ENCODE measurements at places on chromosomes 11 and 22.

DNA sequence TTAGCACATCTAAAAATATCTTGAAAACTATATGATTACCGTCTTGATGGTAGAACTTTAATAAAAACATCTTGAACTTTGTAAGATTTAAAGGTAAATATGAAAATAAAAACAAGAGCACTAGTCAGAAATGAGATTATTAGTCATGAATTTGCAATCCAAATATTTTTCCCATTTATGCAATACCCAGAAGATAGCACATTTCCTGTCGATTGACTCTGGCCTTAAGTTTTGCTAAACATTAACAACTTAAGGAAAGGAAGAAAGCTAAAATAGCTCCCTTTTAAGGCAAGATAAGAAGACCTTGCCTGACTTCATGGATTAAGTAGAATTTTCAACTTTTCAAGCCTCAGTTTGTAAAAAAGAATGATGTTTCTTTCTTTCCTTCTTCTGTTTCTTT, 1374.7 kb upstream of the RAG2 start:
- no peak for DNase-seq

DNA sequence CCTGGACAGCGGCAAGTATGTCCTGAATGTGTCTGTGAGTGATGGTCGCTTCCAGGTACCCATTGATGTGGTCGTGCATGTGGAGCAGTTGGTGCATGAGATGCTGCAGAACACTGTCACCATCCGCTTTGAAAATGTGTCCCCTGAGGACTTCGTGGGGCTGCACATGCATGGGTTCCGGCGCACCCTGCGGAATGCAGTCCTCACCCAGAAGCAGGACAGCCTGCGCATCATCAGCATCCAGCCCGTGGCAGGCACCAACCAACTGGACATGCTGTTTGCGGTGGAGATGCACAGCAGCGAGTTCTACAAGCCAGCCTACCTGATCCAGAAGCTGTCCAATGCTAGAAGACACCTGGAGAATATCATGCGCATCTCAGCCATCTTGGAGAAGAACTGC, 125.3 kb upstream of the MTNR1B start:
- DNase-seq, result no peak

DNA sequence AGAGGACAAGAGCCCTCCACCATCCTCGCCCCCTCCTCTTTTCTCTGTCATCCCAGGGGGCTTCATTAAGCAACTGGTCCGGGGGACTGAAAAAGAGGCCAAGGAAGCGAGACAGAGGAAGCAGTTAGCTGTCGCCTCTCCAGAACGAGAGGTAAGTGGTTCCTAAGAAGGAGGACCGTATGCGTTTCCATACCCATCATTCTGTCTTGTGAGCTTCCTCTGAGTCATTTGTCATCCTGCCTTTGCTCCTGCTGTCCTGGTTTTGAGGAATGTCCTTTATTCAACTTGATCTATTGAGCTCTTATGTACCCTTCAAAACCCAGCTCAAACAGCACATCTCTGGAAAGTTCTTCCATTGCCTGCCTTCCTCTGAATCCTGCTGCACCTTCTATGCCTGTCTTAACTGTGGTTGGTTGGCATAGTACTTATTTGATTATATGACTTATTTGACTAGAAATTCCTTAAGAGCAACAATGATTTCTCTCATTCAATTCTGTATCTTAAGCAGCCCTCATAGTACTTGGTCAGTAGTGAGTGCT, 21.3 kb downstream of the MYO18B start:
- DNase-seq, result no peak

GRCh38 chr11:134663506-134664313, 251.7 kb upstream of the B3GAT1 start:
- DNase-seq, result no peak

DNA sequence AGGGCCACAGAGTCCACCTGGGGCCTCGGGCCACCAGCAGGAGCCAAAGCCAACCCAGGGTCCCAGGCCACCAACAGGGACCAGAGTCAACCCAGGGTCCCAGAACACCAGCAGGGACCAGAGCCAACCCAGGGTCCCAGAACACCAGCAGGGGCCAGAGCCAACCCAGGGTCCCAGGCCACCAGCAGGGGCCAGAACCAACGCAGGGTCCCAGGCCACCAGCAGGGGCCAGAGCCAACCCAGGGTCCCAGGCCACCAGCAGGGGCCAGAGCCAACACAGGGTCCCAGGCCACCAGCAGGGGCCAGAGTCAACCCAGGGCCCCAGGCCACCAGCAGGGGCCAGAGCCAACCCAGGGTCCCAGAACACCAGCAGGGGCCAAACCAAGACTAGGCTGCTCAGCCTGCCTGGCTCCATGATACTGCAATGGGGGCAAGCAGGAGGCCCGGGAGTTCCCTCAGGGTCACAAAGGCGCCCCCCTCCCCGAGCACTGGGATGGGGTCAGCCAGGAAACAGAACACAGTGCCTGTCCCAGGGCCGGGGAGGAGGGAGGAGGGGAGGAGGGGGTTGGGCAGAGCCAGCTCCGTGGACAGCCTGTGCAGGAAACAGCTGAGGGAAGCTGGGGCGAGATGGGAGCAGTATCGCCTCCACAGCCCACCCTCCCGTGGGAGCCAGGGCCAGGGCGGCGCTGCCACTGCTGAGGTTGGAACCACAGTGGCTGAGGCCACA, 62.0 kb upstream of the PRR5 start:
- no peak for DNase-seq

DNA sequence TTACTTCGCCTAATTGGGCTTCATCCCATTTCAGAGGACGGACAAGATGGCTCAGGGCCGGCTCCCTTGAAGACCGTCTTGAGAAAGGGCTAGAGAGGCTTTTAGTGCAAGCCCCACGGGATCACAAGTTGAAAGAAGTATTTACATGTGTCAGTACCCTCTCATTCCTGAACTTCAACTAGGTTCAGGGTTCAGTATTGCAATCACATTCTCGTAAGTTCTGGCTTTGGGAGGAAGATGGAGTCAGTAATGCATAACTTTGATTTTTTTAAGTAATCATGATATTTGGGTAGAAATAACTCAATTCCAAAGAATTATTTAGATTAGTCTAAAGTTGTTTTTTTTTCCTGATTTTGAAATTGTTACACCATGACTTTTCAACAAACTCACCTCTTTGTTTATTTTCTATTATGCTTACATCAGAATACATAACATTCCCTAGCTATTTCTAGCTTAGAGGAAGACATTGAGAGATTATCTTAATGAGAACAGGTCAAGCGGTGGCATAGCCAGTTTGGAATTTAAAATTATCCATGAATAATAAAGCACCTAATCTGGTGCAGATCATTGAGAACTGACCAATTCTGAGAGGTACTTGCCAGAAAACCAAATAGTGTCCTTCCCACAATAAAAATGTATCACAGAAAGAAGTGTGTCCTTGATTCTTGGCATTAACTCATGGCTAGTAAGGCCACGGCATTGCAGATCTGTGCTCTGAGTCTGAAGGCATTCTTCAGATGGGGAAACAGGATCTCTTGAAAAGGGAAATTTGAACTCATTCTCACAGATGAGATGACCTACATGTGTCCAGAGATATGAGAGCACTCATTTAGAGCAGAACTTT, 92.1 kb upstream of the BLID start:
- DNase-seq, result no peak

- no peak for DNase-seq
These were observed 13.3 kb upstream of the SH3BP1 start for GRCh38 chr22:37626144-37626543.

GRCh38 chr11:117179048-117179999, 781 bp downstream of the SIDT2 start:
- no peak for DNase-seq

- no peak for DNase-seq
These were observed 8.6 kb downstream of the REXO2 start for GRCh38 chr11:114447892-114448291.

- DNase-seq, result no peak
These were observed 37.2 kb downstream of the FAR1 start for GRCh38 chr11:13705710-13706109.

GRCh38 chr11:47354913-47355282, 2.4 kb upstream of the MYBPC3 start:
- DNase-seq, result no peak

GRCh38 chr11:783581-784015, 6.3 kb downstream of the CEND1 start:
- no peak for DNase-seq

- no peak for DNase-seq
These were observed 5.0 kb downstream of the MMP8 start for GRCh38 chr11:102719620-102720277.

GRCh38 chr11:46942172-46942571, 5.6 kb downstream of the CSTPP1 start:
- no peak for DNase-seq

Data from GM12864 (cell line).